C1 segment of cervical spinal cord (tissue), 14 donors: ENCODE measurements at places on chromosomes 12 and 14.

DNA sequence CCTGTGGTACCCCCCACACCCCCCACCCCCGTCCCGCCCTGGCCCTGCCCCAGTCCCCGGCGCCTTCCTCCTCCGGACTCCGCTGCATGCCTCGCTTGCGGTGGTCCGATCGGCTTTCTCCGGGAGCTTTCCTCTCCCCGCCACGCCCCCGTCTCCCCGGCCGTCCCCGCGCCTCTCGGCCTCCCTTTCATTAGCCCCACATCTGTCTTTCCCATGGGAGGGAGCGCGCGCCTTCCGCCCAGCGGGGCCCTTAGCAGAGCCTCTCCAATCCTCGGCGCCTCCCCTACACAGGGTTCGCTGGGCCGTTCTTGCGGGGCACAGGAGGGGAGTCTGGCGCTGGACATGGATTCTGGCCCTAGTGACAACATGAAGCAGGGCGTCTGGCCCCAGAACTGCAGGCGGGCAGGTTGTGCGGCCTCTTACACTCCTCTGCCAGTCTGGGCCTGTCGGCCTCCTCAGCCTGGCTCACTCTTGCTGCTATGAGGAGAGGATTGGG, 1.5 kb upstream of the EFS start:
- peak; percentile 82 for DNase-seq

- no peak for DNase-seq
Measured at GRCh38 chr12:25981597-25981996, 23.1 kb downstream of the RASSF8 start.

- DNase-seq, result no peak
Measured at GRCh38 chr12:114508529-114509129, 102.7 kb upstream of the TBX5 start.

- no peak for DNase-seq
Measured at GRCh38 chr12:27810756-27811155, 30.7 kb upstream of the MANSC4 start.

DNA sequence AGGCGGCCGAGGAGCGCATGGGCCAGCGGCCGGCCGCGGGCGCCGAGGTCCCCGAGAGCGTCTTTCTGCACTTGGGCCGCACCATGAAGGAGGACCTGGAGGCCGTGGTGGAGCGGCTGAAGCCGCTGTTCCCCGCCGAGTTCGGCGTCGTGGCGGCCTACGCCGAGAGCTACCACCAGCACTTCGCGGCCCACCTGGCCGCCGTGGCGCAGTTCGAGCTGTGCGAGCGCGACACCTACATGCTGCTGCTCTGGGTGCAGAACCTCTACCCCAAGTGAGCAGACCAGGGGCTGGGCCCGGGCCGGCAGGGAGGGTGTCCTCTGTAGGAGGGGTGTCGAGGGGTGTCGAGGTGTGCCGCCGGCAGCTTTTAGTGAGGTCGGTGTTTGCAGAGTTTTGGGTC, 4.1 kb downstream of the TNFAIP2 start:
- DNase-seq, result no peak

DNA sequence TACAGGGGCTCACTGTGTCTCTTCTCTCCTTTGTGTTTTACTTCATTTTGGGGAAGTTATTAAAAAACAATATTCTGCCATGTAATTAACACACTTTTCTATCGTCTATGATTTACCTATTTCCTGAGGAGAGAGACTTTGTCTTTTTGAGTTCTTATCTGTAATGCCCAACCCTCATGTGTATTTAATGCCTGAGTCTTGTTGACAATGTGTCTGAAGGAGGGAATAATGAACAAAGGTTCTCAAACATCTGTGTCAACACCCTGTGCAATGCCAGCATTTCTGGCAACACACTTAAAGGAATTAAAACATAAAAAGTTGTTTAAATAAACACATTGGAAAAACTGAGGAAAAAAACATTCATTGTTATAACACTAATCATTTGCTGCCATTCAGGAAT, 147.1 kb downstream of the SLC15A5 start:
- no peak for DNase-seq

GRCh38 chr12:10252201-10252600, 39.5 kb downstream of the GABARAPL1 start:
- no peak for DNase-seq

DNA sequence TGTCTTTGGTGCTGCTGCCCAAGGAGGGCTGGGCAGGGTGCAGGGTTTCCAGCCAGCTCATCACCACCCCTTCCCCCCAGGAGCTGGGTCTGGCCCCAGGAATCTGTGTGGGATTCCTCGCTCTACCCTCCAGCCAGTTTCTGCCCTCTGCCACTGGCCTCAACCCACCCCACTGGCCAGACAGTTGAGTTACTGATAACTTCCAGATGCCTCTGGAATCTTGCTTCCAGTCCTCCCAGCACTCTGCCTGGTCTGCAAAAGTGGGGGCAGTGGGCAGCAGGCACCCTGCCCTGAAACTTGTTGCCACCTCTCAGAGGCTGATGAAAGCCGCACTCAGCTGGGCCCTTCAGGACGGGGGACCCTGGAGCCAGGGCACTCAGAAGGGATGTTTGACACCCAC, 20.1 kb upstream of the TBX3 start:
- DNase-seq, result no peak
